ENCODE measurements at places on chromosomes 4 and X.

DNA sequence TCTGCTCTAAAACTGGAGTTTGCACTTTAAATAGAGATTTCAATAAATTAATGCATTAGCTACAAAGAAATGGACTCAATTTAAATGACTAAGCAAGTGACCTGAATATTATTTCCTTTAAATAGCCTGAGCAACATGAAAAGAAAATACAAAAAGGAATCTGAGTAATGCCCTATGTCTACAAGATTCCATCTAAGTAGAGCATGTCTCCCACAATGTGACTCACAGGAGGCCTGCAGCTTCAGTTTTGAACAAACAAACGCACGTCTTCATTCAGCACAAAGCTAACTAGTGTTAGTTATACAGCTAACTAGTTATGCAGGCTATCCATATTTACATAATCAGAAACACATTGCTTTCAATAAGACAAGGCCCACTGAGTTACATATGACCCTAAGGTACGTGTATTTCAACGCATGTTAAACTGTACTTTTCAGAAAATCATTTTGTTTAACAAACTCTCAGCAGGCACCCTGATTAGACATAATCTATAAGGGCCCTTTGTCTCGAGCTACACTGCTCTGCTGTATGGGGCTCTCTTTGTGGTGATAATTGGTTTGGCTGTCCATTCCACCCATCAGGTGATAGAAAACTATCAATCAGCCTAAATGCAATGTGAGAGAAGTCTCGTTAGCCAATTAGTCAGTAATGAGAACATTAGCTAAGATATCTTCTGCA is 116.5 kb downstream of the MAML3 start:
- DNase-seq = no peak

- DNase-seq = no peak
Observed at GRCh38 chr4:48307528-48307927, 33.8 kb upstream of the SLAIN2 start.

DNA sequence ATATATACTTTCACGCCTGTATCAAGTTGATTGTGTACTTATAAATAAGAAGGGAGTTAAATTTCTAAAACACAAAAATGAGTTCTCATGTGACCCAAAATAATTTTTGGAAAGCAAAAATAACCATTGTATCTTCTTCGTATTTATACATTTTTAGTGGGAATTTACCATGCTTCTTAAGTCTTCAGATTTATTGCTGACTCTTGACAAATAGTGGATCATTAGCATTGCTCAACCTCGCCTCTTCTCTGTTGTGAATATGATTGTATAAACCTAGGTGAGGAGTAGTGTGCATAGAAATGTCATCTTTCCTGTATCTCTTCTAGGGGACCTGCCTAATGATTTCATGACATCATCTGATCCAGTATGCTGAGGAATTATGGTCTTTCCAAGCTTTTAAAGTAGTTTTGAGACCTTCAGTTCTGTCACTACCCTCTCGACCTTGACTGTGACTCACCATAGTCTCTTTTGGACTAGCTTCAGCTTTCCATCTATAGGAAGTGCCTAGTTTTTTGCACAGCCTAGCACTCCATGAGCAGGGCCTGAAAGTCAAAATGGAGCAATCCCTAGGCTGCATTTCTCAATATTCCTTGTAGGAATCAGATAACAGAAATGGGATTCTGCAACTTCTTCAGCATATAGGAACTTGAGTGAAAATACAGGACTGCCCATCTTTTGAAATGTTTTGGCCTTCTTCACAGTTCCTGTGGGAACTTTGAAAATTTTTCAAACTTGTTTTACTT is 157.6 kb downstream of the ARX start:
- no peak for DNase-seq

GRCh38 chr4:118086344-118086743 is 52.1 kb downstream of the NDST3 start:
- no peak for DNase-seq

DNA sequence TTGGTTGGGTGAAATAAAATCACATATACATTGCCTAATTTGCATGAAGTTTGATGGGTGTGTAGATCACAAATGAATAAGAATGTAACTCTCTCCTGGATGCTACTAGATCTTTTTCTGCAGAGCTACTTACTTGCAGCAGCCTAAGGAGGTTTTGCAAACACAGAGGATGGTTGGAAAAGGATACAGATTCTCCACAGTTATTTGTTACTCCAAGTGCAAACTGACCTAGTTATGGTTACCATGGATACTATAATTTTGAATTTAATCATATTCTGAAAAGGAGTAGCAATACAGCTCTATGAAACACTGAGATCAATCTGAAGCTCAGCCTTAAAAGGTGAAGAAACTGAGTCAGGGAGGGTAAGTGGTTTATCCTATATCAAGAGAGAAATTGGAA is 9.1 kb upstream of the ARHGEF38 start:
- no peak for DNase-seq

GRCh38 chr4:76585897-76586360 is 150.9 kb downstream of the SHROOM3 start:
- no peak for DNase-seq

- DNase-seq = no peak
Observed at GRCh38 chrX:49910344-49910743, 12.1 kb upstream of the CLCN5 start.

- DNase-seq = no peak
Observed at GRCh38 chrX:47204970-47205369, 11.3 kb downstream of the UBA1 start.

GRCh38 chrX:40460926-40461325 is 119.8 kb upstream of the ATP6AP2 start:
- no peak for DNase-seq

DNA sequence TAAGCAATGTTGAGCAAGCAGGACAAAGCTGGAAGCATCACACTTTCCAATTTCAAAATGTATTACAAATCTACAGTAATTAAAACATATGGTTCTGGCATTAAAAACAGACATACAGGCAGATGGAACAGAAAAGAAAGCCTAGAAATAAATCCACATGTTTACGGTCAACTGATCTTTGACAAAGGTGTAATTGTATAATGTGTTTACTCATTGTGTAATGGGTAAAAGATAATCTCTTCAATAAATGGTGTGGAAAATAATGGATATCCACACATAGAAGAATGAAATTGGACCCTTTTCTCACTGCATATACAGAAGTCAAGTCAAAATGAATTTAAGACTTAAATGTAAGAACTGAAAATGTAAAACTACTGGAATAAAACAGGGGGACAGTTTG is 394.2 kb downstream of the ANKRD50 start:
- DNase-seq = no peak

GRCh38 chr4:5558502-5558901 is 149.9 kb downstream of the EVC2 start:
- DNase-seq = no peak

DNA sequence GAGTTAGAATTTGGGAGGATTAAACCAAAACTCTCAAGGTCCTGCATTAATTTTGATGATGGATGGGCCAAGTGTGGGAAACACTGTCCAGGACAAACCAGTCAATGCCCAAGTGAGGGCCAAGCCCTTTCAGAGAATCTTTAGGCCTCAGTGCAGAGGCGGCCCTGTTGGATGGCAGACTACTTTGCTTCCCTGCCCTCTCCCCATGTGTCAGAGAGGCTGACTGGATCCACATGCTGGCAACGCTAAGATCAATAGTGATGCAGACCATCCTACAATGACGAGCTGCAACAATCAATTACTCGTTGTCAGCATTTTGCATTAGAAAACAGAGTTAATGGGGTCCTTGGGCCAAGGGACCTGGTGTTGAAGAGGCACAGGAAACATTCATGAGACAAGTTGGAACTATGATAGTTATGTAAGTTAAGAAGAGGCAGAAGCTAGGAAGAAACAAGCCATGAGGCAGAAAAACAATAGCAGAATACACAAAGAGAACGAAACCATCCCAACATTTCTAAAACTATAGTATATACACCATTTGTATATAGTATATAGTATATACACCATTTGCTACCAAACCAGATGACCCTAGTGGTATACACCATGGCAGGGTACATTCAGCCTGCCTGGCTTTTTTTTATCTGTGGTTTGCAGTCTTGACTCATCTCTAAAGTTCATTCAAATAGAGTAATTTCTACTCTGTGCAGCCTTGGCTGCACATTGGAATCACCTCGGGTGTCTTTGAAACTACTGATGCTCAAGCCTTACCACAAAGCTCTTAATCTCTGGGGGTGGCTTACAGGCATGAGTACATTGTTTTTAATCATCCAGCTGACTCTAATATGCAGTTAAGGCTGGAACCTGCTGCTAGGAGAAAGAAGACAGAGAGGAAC is 147.7 kb upstream of the GYPA start:
- DNase-seq = no peak

DNA sequence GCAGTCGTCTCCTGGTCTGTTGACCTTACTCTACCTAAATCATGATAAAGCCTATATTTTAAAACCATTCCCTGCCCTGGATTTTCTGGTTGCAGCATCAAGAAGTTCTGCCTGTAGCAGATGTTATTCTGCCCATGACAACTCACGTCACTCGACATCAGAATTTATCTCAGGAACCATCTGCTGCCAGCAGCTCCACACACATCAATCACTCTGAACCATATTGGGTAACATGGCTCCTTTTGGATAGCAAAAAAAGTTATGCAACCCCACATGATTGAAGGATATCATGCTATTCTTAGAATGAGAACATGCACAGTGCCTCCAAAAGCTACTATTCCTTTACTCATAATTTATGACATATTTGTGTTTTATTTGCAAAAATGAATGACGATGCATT is 341.4 kb downstream of the DHRSX start:
- no peak for DNase-seq

- no peak for DNase-seq
Observed at GRCh38 chr4:123980736-123981300, 584.2 kb downstream of the SPRY1 start.

DNA sequence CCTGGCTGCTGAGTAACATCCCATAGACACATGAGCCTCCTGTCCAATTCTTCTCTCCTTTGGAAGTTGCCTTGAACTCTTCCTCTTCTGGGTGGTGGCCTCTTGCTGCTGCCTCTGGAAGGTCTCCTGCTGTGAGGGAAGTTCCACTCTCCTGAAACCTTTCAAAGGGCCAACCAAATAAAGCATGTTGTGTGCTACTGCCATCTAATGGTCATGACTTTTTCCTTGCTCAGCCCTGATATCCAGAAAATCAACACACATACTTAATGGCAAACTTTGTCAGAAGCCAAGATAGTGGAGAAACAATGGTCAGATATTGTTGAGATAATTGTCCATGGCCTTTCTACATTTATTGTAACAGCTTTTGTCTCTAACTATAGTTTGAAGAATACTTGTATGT is 19.1 kb upstream of the ZXDA start:
- no peak for DNase-seq

- DNase-seq = no peak
Observed at GRCh38 chrX:68180579-68180978, 252.7 kb downstream of the OPHN1 start.

GRCh38 chr4:74104145-74104544 is 5.2 kb upstream of the CXCL2 start:
- DNase-seq = no peak

DNA sequence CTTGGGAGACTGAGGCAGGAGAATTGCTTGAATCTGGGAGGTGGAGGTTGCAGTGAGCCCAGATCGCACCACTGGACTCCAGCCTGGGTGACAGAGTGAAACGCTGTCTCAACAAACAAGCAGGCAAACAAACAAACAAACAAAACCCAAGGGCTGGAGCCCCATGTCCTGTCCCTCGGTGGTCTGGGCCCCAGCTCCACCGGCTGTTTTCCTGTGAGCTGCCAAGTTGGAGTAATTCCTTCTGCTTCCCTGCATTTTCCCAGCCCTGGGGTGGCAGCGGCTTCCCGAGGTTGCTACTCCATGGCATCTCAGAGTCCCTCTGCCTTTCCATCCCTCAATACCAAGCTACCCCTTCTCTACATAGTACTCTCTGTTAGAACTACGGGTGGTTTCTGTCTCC is 43.2 kb downstream of the RGS12 start:
- no peak for DNase-seq

GRCh38 chr4:94305466-94306225 is 37.0 kb downstream of the HPGDS start:
- DNase-seq = no peak

- DNase-seq = no peak
Observed at GRCh38 chr4:72529148-72529822, 39.7 kb downstream of the ADAMTS3 start.

- DNase-seq = no peak
Observed at GRCh38 chr4:111453216-111453615, 692.0 kb upstream of the FAM241A start.

- DNase-seq = no peak
Observed at GRCh38 chr4:111400741-111401140, 744.5 kb upstream of the FAM241A start.

DNA sequence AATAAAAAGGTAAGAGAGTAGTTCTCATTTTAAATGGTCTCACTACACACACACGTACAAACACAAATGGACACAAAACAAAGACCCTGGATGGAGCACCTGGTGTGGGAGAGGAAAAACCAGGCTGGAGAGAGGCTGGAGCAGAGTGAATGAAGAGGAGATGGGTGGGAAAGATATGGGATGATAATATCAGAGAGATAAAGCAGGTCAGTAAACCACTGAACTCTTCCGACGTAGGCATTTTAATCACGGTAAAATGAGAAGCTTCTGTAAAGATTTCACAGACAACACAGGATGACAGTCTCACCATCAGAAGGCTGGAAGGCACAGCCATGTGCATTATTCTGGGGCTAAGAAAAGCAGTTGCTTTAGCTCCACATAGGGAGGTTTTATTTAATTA is 532.8 kb downstream of the KCNIP4 start:
- no peak for DNase-seq

GRCh38 chrX:14832586-14832985 is 40.3 kb downstream of the FANCB start:
- no peak for DNase-seq

DNA sequence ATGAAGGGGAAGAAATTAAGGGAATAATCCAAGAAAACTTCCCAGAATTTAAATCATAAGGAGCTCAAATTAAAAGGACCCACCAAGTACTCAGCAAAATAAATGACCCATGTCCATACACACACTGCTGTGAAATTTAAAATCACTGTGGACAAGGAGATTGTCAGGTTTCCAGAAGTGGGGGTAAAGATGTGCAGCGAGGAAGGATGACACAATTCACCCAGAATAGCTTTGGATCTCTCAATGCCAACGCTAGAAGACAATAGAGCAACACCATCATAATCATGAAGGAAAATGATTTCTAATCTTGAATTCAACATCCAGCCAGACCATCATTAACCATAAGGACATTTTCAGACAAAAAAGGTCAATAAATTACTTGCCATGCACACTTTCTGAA is 65.7 kb downstream of the CASK start:
- DNase-seq = no peak

DNA sequence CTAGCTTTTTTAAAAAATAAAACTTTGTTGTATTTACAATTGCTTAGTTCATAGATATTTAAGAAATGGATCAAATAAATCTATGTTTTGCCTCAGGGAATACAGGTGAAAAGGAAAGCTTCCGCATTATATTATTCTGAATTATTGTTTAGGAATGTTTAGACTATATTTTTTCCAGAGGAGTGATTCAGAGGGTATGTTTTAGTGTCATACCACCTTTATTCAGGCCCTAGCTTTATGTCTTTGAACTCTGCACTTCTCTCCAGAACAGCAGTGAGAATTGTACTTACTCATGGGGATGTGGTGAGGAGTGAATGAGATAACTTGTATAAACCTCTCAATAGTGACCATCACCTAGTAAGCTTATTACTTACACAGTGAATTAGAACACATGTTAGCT is 14.0 kb downstream of the SLIT2 start:
- DNase-seq = no peak

All from stimulated activated CD4-positive, alpha-beta T cell treated with anti-CD3 and anti-CD28 coated beads, TNF-alpha, amount 100 ng/mL, for 1 hour (primary cell).